ENCODE measurements at places on chromosomes 1 and 21.

DNA sequence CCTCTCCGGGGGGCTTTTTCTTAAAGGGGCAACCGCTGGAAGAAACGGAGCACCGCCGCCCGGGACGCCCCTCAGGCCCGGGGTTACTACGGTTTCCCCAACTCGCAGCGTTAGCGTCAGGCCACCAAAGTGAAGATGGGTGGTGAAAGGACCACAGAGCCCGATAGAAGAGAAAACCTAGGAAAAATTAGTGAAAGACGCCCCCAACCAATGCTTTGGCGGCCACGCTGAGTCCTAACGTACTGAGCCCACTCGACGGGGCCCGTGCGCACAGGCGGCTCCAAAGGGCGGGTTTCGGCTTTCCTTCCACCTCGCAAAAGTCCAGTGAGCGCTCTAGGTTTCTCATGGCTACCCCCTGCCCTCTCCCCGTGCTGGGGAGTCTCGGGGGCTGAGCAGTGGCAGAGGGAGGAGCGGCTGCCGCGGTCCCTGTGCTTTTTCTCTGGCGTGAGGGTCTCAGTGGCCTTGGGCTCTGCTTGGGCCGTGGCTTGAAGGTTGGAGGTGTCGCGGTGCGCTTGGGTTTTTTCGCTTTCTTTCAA lies 12.2 kb upstream of the SPEN start:
- no peak for DNase-seq

GRCh38 chr1:35475356-35475755 lies 81.8 kb downstream of the KIAA0319L start:
- no peak for DNase-seq

GRCh38 chr1:22530715-22531114 lies 32.6 kb upstream of the EPHA8 start:
- no peak for DNase-seq

DNA sequence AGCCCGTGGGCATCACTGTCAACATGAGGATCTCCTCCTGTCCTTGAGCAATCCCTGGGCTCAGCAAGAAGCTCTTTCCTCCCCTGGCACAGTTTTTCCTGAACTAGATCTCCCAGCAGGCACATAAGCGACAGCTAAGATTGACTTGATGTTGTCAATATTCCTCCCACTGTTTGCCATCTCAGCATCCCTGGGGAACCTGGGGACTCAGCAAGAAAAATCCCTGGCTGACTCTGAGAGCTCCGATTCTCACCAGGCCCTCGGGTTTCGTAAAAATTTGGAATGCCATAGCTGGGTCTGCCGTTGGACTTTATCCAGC lies 687.2 kb downstream of the MATN1 start:
- no peak for DNase-seq

GRCh38 chr1:76176000-76176399 lies 101.5 kb downstream of the ST6GALNAC3 start:
- DNase-seq = no peak

DNA sequence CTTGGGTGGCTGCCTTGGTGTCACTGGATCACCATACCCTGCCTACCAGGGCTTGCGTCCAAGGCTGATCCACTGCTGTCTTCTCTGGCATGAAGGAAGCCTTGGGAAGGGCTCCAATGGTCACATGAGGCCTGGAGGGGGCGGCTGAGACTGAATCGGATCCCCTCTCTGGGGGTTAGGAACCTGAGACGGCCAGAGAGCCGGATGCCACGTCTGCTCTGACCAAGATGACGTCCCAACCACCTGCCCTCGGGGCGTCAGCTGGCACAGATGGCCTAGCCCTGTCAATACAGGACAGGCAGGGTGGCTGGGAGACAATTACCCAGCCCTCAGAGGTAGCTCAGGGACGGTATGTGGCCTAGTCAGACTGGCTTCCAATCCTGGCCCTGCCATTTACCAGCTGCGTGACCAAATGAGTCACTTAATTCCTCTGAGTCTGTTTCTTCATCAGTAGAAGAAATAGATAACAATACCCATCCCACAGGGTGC lies 5.4 kb downstream of the TRIM62 start:
- DNase-seq = no peak

DNA sequence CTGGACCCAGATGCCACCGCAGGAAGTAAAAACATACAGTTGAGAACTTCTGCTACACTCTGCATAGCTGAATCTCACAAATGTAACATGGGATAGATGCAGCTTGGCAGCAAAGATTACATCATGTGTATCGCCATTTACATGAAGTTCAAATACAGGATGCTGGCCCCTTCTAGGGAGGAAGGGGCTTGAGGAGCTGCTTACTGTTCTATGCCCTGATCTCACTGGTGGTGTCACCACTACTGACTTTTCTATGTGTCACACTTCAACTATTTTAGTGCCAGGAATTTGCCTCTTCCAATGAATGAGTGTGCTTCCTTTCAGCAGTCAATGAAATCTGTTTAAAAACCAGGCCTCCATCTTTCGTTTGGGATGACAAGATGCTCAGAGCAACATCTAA lies 31.1 kb downstream of the MRAP start:
- DNase-seq = no peak

DNA sequence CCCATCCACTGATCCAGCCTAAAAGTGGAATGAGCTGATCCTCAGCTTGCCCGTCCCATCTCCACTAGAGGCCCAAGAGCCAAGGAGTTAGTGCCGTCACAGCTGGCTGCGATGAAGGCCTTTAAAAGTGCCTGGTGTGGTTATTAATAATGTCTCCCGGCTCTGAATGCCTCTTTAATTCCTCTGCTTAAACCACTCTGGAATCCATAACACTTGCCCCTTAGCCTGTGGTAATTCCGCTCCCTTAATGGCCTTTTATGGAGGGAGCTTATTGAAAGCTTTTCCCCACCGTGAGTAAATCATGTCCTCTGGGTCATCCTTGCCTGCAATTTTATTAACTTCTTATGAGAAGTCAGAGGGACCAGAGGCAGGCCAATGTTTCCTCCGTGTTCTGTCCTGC lies 55.4 kb downstream of the UBIAD1 start:
- no peak for DNase-seq

DNA sequence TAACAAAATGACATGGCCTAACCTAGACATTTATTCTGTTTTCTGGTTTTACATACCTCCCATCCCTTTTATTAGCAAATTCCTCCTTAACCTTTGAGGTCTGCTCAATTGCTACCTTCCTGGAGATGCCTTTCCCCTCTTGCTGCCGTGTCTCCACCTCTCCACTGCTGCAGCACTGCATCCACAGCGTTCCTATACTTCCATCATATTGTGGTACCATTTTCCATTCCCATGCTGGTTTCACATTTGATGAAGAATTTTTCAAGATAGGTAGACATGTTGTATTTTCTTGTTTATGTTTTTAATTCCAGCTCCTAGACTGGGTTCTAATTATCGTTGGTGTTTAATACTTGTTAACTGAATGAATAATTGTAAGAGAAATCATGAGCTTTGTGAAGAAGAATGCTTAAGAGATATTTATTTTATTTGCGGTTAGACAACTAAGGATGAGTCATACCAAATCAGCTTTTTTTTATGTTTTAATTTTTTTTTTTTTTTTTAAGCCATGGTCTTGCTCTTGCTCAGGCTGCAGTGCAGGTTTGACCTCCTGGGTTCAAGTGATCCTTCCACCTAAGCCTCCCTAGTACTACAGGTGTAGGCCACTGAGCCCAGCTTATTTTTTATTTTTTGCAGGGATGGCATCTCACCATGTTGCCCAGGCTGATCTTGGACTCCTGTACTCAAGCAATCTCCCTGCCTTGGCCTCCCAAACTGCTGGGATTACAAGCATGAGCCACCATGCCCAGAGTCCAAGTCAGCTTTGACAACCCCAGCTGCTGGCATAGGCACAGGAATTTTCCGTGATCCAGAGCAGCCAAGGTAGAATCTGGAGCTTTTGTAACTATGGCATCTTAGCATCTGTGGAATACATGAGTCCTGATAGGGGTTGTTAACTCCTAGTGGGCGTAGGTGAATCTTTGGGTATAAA lies 44.0 kb downstream of the ATP6V1G3 start:
- no peak for DNase-seq

DNA sequence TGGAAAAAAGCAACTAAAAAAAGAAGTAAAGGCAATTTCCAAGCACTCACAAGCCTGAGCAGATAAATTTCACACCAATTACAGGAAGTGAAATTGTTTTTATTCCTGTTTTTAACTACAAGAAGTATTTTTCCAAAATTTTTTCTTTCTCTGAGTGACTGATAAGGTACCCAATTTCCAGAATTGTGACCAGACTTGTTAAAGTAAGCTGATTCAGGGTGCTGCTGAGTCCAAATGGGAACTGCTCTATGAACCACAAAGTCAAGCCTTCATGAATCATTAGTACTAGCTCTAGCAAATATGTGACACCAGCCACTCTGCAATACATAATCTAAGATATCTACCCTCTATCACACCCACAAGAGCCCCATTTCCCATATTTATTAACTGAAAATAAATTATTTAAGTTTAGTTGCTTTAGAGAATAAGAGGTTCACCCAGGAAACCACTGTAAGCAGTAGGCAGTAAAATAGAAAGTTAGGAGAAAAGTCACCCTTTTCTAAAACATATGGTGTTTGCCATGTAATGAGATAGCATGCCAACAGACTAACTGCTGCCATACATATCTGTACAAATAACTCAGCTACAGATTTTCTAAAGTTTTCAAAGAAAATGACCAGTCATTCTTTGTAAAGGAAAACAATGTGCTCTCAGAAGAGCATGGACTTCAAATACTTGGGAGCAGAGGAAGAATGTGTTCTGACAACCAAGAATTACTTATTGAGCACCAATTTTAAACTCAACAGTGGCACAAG lies 43.1 kb upstream of the TNFSF18 start:
- no peak for DNase-seq

DNA sequence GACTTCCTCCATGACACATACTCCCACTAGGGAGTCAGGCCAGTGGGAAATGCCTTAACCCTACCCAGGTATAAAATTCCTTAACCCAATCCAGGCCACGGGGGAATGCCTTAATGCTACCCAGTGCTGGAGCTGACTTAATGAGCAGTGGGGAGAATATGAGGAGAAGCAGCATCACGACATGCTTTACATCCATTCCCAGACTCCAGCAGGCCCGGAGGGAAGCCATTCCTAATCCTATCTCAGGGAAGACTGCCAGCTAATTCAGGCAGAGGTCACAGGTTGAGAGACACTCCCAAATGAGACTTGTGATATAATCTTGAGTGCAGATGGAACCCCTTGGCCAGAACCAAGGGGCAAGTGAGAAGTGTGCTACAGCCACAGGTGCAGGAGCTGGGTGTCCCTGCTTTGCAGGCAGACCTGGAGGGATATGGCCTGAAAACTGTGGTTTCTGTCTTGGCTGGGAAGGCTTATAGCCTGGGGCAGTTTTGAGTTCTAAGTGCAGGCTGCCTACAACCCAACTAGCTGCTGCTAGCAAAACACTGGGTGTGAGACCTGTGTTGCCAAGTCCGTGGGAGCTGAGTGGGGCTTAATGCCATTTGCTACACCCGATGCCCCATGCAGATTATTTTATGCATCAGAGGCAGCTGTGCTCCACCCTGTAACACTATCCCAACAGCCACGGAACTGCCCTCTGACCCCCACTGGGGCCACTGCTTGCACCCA lies 45.1 kb upstream of the GUCA2A start:
- DNase-seq = no peak

DNA sequence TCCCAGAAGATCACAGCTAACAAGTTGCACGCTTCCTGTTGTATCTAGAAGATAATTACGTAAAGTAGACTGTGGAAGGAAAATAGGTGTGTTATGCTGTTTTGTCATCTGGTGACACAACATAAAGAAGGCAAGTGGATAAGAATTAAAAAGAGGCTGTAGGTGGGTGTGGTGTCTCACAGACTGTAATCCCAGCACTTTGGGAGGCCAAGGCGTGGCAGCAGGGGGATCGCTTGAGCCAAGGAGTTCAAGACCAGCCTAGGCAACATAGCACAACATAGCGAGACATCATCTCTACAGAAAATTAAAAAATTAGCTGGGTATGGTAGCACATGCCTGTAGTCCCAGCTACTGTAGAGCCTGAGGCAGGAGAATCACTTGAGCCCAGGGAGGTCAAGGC lies 17.9 kb upstream of the ZNF281 start:
- DNase-seq = no peak

GRCh38 chr1:221886743-221887414 lies 145.0 kb upstream of the DUSP10 start:
- no peak for DNase-seq

GRCh38 chr1:77465139-77465538 lies 183.3 kb downstream of the AK5 start:
- no peak for DNase-seq

DNA sequence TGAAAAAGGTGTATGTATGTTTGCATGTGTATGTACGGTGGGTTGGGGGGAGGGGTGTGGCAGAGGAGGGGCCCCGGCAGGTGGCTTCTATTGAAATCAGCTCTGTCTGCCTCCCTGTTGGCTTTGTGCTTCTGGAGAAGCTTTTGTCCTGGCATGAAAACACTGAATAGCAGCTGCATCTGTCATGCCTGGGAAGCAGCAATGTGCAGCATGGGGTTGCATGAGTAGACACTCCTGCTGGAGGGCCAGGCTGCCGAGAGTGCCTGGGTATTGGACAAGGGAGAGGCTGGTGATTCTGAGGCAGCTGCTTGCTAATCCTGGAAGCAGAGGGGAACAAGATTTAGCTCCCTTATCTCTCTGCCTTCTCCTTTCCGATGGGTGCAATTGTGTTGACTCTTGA lies 20.5 kb downstream of the MAPKAPK2 start:
- DNase-seq = no peak

DNA sequence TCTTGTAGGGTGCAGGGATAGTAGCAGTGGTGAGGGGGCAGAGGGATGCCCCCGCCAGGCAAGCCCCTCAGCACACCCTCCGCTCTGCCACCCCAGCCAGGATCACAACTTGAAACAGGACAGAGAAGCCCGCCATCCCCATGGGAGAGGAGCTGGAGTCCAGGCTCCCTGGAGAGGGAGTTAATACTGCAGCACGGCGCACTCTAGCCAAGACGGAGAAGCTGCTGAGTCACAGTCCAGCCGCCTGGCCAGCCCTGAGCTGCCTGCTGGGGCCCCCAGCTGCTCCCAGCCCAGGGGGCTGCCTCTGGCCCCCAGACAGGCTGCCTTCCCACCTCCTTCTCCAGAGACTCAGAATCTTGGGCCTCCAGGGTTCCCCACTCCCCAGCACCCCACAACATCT lies 87.2 kb downstream of the SYT2 start:
- DNase-seq = no peak

- DNase-seq = no peak
Measured at GRCh38 chr1:116988248-116988647, 13.3 kb upstream of the CD101 start.

GRCh38 chr1:207787776-207788175 lies 35.9 kb downstream of the CD46 start:
- DNase-seq = no peak

DNA sequence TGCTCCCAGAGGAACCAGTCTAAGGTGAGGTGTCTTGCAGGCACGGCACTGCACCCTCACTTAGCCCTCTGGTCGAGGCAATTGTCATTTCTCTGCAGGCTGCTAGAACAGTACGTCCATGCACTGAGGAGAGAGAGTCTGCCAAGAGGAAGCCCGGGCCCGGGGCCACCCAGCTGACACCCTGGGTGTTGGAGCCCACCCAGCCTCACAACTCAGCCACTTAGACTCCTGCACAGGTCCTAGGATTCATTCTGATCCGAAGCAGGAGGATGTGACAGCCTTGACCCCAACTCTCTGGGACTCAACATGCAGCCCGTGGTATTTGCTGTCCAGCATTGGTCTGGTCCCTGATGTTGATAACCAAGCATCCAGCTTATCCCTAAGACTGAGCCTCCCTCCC lies 111.9 kb downstream of the ADSS2 start:
- no peak for DNase-seq

- DNase-seq = no peak
Measured at GRCh38 chr1:33608825-33609400, 136.5 kb downstream of the ZSCAN20 start.
